ENCODE measurements at places on chromosomes 6 and 20.

DNA sequence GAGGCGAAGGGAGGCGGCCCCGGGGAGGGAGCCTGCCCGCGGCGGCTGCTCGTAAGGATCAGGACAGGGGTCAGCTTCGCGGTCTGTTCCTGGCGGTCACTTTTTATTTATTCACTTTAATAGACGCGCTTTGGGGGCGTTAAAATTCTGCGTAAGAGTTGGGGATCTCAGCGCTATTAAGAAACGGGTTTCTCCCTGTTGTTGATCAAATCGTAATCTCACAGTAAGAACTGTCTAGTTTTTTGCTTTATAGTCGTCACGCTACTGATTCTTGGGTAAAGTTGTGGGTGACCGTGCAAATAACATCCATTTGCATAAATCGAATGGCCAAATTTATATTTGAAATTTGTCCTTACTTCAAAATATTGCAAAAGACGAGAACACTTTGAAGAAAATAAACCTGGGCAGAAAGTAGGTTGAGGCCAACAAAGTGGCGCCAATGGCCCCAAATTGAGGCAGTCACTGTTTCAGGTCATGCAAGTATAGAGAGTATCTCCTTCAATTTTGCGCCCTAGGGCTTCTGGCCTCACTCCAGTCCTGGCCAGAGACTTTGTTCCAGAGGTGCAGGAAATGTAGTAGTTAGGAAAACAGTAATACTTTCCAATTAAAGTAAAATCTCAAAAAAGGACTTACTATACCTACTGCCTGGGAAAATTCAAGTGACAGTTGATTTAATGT lies 963 bp upstream of the RMND1 start:
- DNase-seq: no peak

DNA sequence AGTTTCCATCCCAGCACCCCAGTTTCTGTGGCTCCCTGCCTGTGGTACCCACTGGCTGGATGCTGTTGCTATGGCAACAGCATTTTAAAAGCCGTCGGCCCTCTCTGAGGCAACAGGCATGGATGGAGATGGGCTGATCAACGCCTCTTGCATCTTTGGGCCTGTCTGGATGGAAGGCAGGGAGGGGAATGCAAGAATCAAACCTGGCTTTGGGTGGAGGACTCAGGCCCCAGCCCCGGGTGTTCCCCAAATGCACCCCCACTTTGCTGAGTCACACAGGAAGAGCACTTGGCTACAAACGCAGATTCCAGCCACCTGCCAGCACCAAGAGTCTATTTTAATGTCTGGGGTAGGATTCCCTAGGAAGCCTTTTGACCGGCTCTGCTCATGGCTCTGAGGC lies 45.7 kb upstream of the TGM2 start:
- peak; percentile 49 for DNase-seq

- DNase-seq: no peak
Measured at GRCh38 chr6:16487996-16488674, 249.7 kb downstream of the GMPR start.

DNA sequence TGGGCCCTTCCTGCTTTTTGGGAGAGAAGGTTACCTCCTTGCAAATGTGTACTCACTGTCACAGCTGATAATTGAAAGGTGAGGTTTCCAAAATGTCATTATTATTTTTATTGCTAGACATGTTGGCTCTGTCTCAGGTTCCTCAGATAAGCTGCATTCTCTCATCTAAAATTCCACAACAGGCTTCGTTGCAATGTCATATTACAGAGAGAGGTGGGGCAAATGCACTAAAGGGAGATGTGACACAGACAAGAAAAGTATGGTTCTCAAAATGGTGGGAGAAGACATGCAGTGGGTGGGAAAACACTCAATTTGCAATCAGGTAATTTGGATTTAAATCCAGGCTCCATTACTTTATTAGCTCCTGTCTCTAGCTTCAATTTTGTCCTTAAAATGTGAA lies 256.4 kb upstream of the POU3F2 start:
- no peak for DNase-seq

Measured in sciatic nerve (tissue), 2 donors.